Renal cortical epithelial cell (primary cell): ENCODE measurements at places on chromosomes 6 and 20.
A peak's percentile ranks its signal among the peaks of the same experiment; 100 is the strongest.

- no peak for DNase-seq
Measured at GRCh38 chr20:20955892-20956291, 150.3 kb downstream of the LINC00237 start.

- peak; percentile 81 for DNase-seq
Measured at GRCh38 chr6:133923938-133924593, 29.0 kb upstream of the TBPL1 start.

DNA sequence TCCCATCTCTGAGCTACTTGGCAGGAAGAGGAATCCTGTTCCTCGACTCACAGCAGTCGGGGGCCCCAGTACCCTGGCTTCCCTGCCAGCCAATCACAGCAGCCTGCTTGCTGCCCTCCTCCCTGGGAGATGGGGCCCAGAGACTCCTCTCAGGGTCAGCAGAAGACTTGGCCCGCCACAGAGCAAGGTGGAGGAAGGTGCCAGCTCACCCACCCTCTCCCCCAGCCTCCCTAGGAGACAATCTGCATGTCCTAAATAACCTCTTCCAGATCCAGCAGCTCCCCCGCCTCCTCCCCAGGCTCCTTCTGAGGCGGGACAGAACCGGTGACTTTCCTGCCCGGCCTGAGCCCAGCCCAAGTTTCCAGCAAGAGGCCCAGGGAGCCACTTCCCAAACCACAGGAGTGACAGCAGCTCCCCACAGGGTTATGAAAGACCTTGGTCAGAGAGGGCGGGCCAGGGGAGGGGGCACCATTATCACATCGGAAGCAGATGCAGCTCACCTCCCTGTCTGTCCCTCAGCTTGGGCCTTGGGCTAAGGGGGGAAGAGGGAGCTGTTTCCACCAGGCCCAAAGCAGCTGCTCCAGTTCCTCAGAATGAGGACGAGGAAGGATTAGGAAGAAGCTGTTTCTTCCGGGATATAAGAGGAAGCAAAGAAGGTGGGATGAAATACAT is 2.3 kb downstream of the CCND3 start:
- DNase-seq = no peak

GRCh38 chr6:2019051-2019450 is 226.4 kb downstream of the GMDS start:
- DNase-seq = no peak

GRCh38 chr6:129350278-129350677 is 359.7 kb downstream of the ARHGAP18 start:
- peak; percentile 73 for DNase-seq

DNA sequence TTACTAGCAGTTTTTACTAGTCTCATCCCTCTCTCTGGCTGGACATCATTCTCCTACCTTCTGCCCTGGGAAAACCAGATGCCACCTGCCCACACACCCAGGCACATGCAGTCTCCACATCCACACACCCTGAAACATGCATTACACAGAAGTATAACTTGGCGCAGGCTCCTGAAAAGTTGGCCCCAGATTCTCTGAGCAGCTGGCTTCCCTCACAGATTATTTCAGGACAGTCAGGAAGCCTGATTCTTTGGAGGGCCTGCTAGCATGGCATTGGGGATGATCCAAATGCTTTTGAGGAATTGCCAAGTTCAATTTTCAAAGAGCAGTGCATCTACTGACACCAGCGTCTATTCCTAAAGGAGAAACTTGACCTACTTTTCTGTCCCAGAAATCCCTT is 27.8 kb upstream of the KIF16B start:
- DNase-seq = no peak

- DNase-seq = no peak
Measured at GRCh38 chr20:46030284-46031013, 1.4 kb downstream of the SLC12A5 start.

GRCh38 chr20:57856658-57857057 is 146.8 kb upstream of the PMEPA1 start:
- no peak for DNase-seq
